ENCODE measurements at places on chromosomes 5 and 9. TPM values are rescaled to one million over a fixed set of nuclear protein-coding genes. Genes with fewer than 3 reads are reported as not detected.

SLC1A1 gene
- 48.9 TPM for total RNA-seq

AMBP gene
- not detected for total RNA-seq

ATP10B gene
- total RNA-seq = 3.9 TPM

SLCO4C1 gene
- total RNA-seq = 0.49 TPM

INSL4 gene
- not detected for total RNA-seq

IFNA6 gene
- total RNA-seq = not detected

TLX3 gene
- total RNA-seq = not detected

DDX4 gene
- under 0.01 TPM for total RNA-seq

Data from temporal lobe (tissue), 4 donors.